ENCODE measurements at places on chromosomes 16 and 17. TPM values are rescaled to one million over a fixed set of nuclear protein-coding genes. Genes with fewer than 3 reads are reported as not detected.

DNA sequence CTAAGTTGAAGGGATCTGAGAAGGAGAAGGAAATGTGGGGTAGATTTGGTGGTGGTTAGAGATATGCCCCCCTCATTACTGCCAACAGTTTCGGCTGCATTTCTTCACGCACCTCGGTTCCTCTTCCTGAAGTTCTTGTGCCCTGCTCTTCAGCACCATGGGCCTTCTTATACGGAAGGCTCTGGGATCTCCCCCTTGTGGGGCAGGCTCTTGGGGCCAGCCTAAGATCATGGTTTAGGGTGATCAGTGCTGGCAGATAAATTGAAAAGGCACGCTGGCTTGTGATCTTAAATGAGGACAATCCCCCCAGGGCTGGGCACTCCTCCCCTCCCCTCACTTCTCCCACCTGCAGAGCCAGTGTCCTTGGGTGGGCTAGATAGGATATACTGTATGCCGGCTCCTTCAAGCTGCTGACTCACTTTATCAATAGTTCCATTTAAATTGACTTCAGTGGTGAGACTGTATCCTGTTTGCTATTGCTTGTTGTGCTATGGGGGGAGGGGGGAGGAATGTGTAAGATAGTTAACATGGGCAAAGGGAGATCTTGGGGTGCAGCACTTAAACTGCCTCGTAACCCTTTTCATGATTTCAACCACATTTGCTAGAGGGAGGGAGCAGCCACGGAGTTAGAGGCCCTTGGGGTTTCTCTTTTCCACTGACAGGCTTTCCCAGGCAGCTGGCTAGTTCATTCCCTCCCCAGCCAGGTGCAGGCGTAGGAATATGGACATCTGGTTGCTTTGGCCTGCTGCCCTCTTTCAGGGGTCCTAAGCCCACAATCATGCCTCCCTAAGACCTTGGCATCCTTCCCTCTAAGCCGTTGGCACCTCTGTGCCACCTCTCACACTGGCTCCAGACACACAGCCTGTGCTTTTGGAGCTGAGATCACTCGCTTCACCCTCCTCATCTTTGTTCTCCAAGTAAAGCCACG, 28.3 kb downstream of the STH start:
- DNase-seq = no peak

DNA sequence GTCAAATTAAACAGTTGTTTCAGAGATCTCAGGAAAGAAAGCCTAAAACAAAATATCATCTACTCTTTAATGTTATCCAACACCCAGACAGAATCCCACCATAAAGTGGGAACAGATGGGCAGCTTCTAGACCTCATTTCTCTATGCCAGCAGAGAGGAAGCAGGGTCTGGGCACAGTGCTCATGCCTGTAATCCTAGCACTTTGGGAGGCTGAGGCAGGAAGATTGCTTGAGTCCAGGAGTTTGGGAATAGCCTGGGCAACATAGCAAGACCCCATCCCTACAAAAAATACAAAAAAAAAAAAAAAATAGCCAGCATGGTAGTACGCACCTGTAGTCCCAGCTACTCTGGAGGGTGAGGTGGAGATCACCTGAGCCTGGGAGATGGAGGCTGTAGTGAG, 13.5 kb upstream of the ZNF652 start:
- DNase-seq = no peak

DNA sequence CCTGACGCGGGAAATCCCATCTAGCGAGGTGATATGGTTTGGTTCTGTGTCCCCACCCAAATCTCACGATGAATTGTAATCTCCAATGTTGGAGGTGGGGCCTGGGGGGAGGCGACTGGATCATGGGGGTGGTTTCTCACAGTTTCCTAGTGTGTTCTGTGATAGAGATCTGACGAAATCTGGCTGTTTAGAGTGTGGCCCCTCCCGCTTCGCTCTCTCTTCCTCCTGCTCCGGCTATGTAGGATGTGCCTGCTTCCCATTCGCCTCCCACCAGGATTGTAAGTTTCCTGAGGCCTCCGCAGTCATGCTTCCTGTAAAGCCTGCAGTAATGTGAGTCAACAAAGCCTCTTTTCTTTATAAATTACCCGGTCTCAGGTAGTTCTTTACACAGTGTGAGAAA, 31.6 kb downstream of the IFT140 start:
- DNase-seq = no peak

DNA sequence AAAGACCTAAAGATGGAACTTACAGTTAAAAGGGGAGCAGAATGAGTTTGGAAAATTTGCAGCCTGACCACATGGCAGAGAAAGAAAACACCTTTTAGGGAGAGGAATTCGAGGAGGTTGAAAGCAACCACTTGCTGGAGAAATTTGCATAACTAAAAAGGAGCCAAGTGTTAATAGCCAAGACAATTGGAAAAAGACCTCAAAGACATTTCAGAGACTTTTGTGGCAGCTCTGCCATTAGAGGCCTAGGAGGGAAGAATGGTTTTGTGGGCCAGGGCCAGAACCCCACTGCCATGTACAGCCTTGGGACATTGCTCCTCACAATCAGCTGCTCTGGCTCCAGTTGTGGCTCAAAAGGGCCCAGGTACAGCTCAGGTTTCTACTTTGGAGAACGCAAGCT, 338.5 kb downstream of the UTP18 start:
- no peak for DNase-seq

YPEL3 gene
- 243 TPM for total RNA-seq

TUBB3 gene
- 229 TPM for total RNA-seq

KCNH4 gene
- total RNA-seq = 1.9 TPM

Measured in dorsolateral prefrontal cortex (tissue), 122 donors.